ENCODE measurements at places on chromosomes 3 and 15.

- no peak for DNase-seq
These were observed 81.7 kb upstream of the TJP1 start for GRCh38 chr15:29903785-29904464.

DNA sequence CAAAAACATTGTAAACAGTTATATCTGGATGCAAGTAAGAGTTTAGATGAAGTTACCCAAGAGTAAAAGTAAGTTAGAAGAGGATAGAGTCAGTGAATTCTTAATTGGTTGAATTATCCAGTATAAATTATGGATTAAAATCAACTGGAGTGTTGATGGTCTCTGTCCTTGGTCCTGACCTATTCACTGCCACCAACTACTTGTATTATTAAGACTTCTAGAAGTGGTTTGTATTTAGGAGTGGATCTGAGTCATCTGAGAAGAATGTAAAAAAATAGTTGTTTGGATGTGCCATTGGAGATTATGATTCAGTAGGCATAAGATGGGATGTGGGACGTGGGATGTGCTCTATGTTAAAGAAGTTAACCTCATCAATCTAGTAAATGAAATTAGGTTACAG is 86.4 kb downstream of the SYNPR start:
- DNase-seq, result no peak

DNA sequence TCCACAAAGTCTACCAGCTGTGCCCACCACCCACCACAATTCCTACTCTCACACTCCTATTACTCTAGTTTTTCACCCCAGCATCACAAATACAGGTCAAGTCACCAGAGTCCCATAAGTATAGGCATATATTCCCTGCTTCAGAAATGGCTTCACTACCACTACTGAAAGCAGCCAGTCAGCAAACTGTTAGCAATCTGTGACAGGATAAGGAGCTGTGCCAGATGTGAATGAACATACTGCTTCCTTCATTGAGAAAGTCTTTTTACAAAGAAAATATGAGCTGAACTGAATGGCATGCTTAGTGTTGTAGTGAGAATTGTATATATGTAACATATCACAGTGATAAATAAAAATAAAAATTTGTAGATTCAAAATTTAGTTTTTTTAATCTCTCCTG is 76.8 kb downstream of the C3orf85 start:
- DNase-seq, result no peak

DNA sequence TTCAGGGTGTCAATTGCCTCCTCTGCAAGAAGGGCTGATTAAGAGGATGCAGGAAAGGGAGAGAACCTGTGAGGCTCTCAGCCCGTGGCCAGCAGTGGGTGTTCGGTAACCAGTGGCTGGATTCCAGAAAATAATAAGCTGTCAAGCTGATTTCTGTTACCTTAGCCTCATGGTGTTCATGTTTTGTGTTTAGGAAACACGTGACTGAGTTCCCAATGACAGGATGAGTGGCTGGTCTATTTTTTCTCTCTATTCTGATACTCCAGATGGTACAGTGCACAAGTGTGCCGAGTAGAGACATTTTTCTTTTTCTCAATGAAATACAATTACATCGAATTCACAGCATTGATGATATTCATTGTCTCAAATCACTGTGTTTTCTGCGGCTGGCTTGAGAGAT is 43.6 kb downstream of the EDEM1 start:
- peak; percentile 61 for DNase-seq

- DNase-seq, result peak; percentile 95
These were observed 3.0 kb downstream of the NAALADL2 start for GRCh38 chr3:174862101-174862500.

DNA sequence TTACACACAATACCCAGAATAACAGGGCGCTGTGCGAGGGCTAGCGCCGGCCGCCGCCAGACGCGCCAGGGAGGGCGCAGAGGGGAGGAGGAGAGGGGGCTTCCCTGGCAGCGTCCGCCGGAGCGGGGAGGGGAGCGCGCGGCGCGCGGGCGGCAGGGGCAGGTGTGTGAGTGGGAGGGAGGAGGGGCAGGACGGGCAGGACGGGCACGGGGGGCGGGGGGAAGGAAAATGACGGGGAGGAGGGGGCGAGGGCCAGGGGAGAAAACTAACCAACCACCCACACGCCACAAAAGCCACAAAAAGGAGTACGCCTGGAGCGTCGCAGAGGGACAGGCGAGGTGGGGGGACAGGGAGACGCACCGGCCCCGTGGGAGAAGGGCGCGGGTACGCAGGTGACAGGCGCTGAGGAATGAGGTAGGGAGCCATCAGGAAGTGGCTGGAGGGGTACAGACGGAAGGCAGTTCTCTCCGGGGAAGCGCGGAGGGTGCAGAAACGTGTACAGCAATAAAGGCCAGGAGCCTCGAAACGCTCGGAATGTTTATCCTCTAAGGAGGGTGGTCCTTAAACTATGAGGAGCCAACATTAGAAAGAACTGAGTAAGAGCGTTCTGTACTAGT is 610 bp upstream of the SATB1 start:
- peak; percentile 95 for DNase-seq

DNA sequence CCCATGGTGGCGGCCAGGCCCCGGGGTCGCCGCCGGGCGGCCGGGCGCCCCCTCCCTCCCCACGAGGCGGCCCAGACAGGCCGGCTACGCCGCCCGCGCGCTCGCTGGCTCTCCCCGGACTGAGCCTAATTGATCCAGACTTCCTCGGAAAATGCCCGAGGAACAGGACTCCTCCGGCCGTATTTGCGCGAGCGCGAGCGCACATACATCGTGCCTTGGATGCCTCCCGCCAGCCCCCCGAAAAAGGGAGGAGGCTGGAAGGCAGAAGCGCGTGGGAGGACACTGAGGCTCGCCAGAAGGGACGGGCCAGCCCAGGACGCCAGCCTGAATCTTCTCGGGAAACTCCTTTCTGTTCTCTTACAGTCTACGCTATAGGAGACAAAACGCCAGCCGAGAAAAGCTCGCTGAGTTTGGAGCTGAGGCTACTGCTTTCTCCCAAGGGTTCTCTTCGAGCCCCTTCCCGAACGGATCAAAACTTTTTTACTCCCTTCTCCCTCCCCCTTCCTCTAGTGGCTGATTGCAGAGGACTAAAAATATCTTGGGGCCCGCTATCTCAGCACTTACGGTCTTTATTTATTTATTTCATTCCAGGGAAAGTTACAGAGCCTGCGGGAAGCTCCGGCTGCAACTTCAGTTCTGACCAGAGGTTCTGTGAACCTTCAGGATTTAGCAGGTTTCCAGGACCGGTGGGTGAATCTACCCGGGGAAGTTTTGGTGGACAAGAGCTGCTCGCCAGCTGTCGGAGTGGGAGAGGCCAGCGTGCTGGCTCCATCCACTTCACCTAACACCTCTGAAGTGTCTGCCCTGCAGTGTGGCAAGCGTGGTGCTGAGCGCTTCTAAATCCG is at the start of gene PDZRN3:
PDZRN3 (minus strand) TSS at position 121 of the 845 bp plus-strand sequence.
- peak; percentile 86 for DNase-seq

GRCh38 chr15:70014860-70015490 is 82.7 kb downstream of the TLE3 start:
- peak; percentile 40 for DNase-seq

- DNase-seq, result no peak
These were observed 24.5 kb downstream of the C15orf39 start for GRCh38 chr15:75225951-75226732.

GRCh38 chr3:142894493-142894892 is 5.6 kb upstream of the PCOLCE2 start:
- DNase-seq, result no peak

DNA sequence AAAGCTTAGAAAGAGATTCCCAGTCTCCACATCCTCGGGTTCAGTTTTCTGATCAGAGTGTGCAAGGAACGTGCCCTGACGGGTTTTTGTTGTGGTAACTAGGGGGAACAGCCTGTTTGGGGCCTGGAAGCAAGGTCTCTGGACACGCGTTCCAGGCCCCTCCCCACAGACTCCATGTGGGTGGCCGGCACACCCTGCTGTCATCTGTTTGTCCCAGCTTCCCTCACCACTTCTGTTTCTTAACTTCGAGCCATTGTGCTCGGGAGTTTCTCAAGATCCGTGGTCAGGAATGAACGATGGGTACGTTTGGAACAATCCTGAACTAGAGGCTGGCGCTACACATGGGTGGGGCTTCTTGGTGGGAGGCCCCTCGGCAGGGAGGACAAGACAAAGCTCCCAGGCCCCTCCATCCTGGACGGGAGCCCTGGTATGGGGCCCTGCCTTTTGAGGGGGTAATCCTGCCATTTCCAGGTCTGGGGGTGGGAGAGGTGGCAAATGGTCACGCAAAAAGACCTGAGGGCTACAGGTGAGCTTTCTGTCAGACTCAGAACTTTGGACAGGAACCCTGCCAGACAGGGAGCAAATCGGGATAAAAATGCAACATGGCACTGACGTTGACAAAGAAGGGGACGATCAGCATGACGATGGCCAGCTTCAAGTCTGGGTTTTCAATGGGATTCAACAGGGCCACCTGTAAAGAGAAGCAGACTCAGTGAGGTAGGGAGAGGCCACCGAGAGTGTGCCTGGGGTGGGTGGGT is 8.5 kb upstream of the MUSTN1 start:
- no peak for DNase-seq

DNA sequence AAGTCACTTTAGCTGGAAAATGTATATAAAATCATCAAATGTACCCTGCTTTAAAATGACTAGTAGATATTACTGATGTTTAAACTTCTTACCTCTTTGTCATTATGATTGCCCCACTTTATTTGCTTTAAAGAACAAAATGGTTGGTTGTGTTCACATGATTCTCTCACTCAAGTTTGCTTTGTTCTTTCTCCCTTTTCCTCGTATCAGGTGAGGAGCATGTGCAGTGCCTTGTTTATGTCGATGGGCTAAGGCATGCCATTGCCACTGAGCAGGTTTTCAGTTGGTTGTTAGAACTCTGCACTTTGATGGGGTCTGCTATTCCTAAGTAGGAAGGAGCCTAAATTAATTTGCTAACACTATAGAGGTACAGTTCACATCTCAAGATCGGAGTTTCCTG is 5.3 kb downstream of the MAP2K5 start:
- DNase-seq, result peak; percentile 4

GRCh38 chr15:66865622-66866611 is 163.9 kb downstream of the SMAD6 start:
- DNase-seq, result peak; percentile 43

DNA sequence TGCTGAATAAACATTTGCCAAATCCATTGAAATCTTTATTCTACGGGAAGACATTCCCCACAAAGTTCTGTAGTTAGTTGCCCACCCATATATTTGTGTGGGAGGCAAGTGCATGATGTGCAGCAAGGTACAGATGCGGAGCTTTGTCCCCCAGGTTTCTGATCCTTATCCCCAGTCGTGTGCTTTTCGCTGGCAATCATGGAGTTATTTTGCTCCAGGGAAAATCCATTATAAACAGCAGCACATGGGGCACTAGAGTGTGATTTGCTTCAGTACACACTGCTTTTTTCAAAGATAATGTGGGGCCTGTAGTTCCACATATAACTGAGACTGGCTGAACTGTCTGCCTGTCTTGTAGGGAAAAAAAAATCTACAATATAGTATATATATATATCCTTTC is 132.1 kb downstream of the FEZF2 start:
- DNase-seq, result peak; percentile 66

GRCh38 chr15:48415036-48415886 is 84.0 kb downstream of the DUT start:
- no peak for DNase-seq

DNA sequence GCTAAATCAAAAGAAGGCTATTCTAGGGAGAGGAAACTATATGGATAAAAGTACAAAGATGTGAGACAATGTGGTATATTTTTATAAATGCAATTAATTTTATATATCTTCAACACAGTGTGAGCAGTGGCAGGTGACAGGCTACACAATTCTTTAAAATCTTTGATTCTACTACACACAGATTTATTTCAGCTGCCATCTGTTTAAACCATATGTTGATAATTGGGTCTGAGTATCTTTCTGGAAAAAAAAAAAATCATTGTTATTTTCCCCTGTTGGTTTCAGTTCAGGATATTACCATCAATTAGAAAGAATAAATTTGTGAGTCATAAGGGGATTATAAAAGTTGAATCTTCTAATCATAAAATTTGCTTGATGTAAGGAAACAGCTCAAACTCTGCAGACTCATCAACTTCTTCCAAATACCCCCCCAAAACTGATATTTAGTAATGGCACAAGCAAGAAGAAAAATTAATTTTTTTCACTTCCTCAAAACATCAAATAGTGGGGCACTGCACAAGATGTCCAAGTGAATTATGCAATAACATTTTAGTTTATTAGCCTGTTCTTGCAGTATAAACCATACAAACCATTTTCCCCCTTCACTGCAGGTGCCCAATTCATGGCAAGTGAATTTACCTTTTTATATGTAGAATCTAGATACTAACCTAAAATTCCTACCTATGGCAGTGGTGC is 12.0 kb downstream of the PIERCE2 start:
- no peak for DNase-seq

DNA sequence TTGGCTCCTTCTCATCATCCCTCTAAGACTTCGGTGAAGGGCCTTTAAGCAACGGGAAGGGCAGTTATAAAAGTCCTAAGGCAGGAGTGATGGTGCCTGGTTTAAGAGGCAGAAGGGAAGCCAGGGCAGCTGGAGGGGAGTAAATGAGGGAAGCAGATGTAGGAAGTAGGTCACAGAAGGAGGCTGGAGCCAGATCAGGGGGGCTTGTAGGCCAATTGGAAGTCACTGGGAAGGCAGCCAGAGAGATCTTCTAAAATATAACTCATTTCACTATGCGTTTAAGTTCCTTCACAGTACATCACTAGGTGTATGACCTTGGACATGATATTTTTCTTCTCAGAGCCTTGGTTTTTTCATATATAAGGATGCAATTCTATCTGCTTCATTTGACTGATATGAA is 94.7 kb downstream of the MYH15 start:
- peak; percentile 2 for DNase-seq

- DNase-seq, result no peak
These were observed 2.8 kb downstream of the BTLA start for GRCh38 chr3:112496366-112497067.

DNA sequence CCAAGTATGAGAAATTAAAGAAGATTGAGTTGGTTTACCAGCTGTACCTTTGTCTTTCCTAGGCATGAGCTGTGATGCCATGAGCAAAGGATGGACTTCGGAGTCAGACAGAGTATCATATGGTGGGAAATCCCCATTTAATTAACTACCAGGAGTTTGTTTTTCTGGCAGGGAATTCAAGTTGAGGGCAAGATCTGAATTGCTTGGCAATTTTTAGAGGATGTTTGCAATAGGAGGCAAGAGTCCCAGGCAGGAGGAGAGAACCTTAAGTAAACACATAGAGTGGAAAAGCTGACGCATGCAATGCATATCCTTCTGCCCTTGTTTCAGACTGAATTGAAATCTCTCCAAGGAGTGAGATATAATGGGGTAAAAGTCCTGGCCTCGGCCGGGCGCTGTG is 569.7 kb upstream of the MDFIC2 start:
- DNase-seq, result no peak

DNA sequence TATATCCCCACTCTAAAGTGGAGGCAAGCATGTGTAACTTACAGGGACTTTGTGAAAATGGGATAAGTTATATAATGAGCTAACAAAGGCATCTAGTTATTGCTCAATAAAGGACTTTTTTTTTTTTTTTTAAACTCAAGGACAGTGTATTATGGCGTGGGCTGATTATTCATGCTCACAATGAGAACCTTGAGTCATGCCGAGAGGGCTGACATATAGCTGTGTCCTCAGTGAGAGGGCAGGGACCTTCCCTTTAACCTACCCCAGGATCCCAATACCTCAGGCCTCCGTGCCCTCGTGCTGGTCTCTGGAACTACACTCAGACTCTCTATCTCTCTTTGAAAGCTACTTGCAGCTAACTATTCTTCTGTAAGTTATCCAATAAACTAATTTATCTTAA is 319.9 kb upstream of the ICE2 start:
- no peak for DNase-seq

All from NCI-H69 (cell line).